ENCODE measurements at places on chromosomes 7 and 10.

- no peak for DNase-seq
These were observed 399.4 kb downstream of the PLXDC2 start for GRCh38 chr10:20215547-20216152.

- DNase-seq, result no peak
These were observed 36.8 kb downstream of the HK1 start for GRCh38 chr10:69315100-69315542.

DNA sequence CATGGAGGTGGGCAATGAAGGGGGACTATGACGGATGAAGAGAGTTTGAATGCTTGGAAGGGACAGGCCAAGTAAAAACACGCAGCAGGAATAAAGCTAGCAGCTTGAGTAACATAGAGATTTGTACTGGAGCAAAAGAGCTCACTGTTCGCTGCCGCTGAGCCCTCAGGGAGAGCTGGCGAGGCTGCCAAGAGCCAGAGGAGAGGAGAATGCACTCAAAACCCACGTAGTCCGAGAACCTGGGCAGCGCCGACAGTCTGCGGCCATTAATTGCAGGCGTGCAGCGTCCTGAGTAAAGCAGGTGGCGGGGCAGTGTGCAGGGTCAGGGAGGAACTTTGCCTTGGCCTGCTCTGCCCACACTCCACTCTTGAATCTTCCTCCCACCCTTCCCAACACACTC, 68.2 kb downstream of the SLC37A3 start:
- DNase-seq, result no peak

DNA sequence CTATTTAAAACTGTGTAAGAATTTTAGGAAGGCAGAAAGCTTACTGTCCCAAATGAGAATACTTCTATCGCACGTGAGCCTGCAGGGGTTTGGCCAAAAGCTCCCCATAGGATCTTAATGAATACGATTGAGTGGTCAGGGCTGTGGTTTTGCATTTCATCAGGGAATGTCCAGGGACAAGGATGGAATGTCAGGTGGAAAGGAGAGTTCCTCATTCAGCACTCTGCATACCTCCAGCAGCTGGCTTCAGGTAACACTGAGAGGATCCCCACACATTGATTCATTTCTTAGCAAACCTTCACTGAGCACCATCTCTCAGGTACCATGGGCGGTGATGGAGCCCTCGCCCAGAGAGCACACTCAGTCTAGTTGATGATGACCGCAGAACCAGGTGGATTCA, 27.2 kb downstream of the ANK3 start:
- DNase-seq, result no peak

DNA sequence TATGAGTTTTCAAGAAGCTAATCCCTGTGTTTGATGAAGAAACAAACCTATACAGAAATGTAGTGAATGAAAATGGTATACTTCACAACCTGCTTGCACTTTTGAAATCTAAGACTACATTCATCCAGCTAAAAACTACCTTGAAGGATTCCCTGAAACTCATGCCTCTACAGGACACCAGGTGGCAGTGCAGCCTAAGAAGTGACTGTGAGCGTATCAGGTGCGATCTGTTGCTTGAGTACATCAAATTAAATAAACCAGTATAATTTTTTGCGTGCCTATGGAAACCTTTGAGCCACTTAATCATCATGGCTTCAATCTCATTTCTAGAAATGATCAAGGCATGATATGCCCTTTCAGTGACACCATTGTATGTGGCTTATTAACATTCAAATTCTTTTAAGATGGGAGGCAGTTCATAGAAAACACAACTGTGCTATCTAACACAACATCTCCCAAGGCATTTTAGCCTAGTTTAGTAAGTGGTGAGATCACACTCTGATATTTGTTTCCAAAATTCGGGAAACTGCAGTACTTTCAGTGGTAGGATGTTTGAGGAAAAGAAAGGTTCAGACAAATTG, 57.4 kb downstream of the PPP1R17 start:
- DNase-seq, result peak; percentile 77

DNA sequence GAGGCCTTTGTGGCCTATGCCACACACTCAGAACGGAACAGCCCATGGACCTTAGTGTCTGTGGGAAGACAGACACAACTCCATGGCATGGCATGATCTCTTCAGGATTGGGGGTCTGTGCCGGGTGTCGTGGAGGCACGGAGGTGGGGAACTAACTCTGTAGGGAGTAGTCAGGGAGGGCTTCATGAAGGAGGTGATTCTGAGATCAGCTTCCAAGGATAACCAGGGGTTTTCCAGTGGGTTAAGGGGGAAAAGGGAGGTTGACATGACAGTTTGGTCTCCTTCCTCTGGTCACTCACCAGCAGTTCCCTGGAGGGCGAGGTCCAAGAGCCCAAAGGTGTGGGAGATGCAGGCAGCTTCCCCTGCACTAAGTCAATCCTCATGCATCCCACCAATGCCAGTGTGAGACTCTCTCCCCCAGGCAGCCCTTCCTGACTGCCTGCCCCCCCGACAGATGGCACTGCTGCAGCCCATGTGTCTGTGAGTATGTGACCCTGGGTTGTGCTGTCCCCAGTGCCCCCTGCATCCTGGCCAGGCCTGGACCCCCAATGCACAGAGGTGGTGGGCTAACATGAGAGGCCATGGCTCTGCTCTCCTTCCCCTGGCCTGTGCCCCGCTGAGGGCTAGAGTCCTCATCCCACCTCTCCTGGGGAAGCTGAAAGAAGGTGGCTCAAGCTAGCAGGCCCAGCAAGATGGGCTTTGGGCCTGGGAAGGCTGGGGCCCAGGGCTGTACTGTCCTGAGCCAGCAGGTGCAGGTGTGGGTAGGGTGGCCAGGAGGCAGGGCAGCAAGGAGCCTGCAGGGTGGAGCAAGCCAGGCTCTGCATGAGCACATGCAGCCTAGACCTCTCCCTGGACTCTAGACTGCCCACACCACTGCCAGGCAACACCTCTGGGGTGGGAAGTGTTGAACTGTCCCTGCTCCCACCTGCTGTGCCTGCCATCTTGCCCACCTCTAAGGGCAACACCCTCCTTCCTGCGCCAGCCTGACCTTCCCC, 39.7 kb downstream of the RASGEF1A start:
- no peak for DNase-seq

DNA sequence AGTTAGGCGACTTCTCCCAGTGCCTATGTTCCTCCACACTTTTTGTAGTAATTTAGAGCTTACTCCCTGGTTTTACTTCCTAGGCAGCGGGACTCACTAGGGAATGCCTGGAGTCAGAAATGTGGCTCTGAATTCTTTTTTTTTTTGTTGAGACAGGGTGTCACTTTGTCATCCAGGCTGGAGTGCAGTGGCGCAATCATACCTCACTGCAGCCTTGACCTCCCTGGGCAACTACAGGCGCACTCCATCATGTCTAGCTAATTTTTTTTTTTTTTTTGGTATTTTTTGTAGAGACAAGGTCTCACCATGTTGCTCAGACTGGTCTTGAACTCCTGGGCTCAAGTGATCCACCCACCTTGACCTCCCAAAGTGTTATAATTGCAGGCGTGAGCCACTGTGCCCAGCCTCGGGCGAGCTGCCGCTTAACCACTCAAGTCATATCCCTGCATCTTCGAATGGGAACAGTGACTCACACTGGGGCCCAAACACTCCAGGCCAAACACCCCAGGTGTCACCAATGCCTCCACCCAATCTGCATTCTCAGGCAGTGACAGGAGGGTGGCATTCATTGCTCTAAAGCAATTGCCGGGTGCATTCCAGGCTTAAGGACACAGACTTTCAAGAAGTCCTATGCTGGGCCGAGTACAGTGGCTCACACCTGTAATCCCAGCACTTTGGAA, 19.6 kb downstream of the RGS10 start:
- DNase-seq, result no peak

Data from NCI-H2081 (cell line).